ENCODE measurements at places on chromosomes 13 and 19. TPM values are rescaled to one million over a fixed set of nuclear protein-coding genes. Genes with fewer than 3 reads are reported as not detected.

- H3K27ac ChIP-seq: no peak overlapping the region
- H3K4me1 ChIP-seq: no peaks in the 10 kb centered on the region
- no peaks in the 10 kb centered on the region for H3K36me3 ChIP-seq
Observed at GRCh38 chr13:37666036-37666435, 67.5 kb upstream of the POSTN start.

DNA sequence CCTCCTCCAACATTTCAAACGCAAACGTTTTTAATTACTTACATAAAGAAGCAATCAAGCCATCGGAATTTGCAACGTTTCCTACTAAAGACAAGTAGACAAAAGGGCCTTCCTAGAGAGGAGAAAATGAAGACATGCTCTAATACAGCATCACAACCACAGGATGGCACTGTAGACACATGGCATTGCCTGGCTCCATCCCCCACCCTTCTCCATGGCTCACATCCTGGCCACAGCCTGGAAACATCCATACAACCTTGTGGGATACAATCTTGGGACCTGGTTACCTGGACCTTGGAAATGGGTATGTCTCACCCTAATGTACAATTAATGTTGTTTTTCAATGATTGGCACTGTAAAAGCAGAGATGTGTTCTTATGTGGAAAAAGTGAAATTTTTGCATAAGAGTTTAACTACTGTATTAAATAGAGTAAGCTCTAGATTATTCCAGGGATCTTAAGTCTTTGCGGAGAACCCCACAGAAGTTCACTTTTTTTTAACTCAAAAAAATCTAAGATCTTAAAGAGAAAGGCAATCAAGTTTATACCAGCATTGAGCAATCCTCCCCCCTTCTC, 21.5 kb downstream of the EBPL start:
- H3K4me3 ChIP-seq: no peak overlapping the region
- H3K4me1 ChIP-seq: peaks cover 4% of the 10 kb centered on the region
- no peaks in the 10 kb centered on the region for H3K27me3 ChIP-seq
- peaks cover 25% of the 10 kb centered on the region for H3K36me3 ChIP-seq

GRCh38 chr19:36090910-36091695, 19.8 kb upstream of the OVOL3 start:
- no peak overlapping the region for H3K4me3 ChIP-seq
- H3K36me3 ChIP-seq: peaks cover 35% of the 10 kb centered on the region
- H3K4me1 ChIP-seq: peaks cover 27% of the 10 kb centered on the region

APOC1 gene
- total RNA-seq: 1.9 TPM

C19orf85 gene
- not detected for total RNA-seq

SRRM5 gene
- total RNA-seq: 0.37 TPM
